Activated CD4-positive, alpha-beta memory T cell treated with anti-CD3 and anti-CD28 coated beads, Interleukin-2, amount 10 ng/mL, durations not matched to agents 7 days and 5 days (primary cell): ENCODE measurements at places on chromosomes 1 and 21. TPM values are rescaled to one million over a fixed set of nuclear protein-coding genes. Genes with fewer than 3 reads are reported as not detected.
A peak's percentile ranks its signal among the peaks of the same experiment; 100 is the strongest.

DNA sequence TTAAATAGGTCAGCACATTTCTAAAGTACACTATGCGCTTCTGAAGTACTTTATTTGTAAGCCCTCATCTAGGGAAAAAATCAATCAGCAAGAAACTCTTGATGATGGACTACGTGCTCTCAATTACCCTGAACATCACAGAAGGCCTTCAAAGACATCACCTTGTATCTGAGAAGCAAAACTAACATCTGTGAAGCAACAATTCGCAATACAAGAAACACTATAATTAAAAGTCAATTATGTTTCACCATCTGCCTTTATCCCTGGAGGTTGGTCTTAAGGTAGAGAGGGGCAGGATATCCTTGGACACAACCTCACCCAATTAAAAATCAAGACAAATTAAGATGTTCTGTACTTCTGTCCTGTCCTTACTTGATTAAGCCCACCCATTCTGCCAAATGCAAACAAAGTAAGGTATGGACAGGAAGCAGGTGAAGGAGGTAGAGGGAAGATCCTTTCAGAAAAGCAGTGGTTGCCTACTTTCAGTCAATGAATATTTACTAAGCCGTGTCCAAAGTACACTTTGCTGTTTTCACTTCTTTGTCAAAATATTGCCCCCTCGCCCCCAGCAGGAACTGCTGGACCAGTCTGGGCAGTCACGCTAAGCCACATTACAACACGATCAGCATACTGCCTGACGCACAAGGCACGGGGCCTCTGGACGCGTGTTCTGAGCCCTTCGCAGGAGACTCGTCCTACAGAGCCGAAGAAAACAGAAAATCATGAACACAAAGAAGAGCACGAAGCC is 887 bp downstream of the SLC19A2 start:
- H3K4me1 ChIP-seq: peaks cover 53% of the 10 kb centered on the region
- H3K36me3 ChIP-seq: peaks cover 3% of the 10 kb centered on the region
- peak overlapping the region; percentile 88 for H3K4me3 ChIP-seq
- DNase-seq: peak; percentile 47
- no peaks in the 10 kb centered on the region for H3K27me3 ChIP-seq

DNA sequence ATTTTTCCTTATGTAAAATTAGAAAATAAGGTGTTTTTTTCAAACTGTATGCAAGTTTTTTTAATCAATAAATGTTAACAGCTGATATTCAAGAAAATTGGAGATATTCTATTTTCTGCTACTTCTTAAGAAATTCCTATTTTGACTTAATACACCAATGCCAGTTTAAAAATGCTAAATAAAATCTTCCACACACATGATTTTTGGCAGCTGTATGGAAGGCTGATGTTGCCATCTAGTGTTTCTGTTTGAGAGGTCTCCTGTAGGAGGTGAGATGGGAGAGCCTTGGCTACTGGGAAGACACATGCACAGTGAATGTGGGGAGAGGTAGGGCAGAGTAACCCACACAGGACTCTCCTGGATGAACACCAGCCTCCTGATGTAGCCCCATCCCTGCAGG is 29.2 kb upstream of the OR2B11 start:
- no peaks in the 10 kb centered on the region for H3K4me1 ChIP-seq
- H3K4me3 ChIP-seq: no peak overlapping the region
- DNase-seq: peak; percentile 23
- H3K27me3 ChIP-seq: peaks cover 8% of the 10 kb centered on the region

- H3K4me3 ChIP-seq: no peak overlapping the region
- H3K36me3 ChIP-seq: no peaks in the 10 kb centered on the region
- no peaks in the 10 kb centered on the region for H3K4me1 ChIP-seq
Measured at GRCh38 chr1:176801514-176802020, 338.6 kb downstream of the PAPPA2 start.

Gene SLC22A15
- total RNA-seq: 1.2 TPM

Gene TMOD4
- total RNA-seq: 1.5 TPM

Gene PADI3
- not detected for total RNA-seq

DNA sequence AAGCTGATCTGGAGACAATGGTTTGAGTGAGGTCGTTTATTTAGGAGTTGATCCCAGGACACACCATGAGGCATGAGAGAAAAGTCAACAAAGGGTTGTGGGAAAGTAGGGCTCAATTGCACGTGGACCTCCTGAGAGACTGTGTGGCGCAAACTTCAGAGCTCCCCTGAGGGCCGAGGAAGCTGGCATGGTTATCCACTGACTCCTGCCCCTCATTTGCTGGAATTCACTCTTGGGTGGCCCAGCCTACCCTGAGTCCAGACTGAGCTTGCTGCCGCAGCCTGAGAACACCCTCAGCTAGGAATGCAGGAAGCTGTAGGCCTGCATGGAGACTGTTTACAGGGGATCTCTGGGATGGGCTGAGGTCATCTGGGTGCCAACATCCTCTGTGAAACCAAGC is 301.0 kb downstream of the RWDD3 start:
- H3K4me1 ChIP-seq: no peaks in the 10 kb centered on the region
- DNase-seq: no peak
- H3K27me3 ChIP-seq: no peaks in the 10 kb centered on the region
- H3K4me3 ChIP-seq: no peak overlapping the region
- no peak overlapping the region for H3K27ac ChIP-seq

GRCh38 chr21:31566064-31566463 is 93.4 kb upstream of the SOD1 start:
- H3K36me3 ChIP-seq: no peaks in the 10 kb centered on the region
- no peak overlapping the region for H3K27ac ChIP-seq
- H3K4me3 ChIP-seq: no peak overlapping the region
- peaks cover 1% of the 10 kb centered on the region for H3K27me3 ChIP-seq
- no peak for DNase-seq

Gene RYR2
- total RNA-seq: 0.05 TPM

- H3K27ac ChIP-seq: no peak overlapping the region
- DNase-seq: no peak
- H3K4me1 ChIP-seq: no peaks in the 10 kb centered on the region
Measured at GRCh38 chr1:215844266-215844665, 277.2 kb downstream of the KCTD3 start.

DNA sequence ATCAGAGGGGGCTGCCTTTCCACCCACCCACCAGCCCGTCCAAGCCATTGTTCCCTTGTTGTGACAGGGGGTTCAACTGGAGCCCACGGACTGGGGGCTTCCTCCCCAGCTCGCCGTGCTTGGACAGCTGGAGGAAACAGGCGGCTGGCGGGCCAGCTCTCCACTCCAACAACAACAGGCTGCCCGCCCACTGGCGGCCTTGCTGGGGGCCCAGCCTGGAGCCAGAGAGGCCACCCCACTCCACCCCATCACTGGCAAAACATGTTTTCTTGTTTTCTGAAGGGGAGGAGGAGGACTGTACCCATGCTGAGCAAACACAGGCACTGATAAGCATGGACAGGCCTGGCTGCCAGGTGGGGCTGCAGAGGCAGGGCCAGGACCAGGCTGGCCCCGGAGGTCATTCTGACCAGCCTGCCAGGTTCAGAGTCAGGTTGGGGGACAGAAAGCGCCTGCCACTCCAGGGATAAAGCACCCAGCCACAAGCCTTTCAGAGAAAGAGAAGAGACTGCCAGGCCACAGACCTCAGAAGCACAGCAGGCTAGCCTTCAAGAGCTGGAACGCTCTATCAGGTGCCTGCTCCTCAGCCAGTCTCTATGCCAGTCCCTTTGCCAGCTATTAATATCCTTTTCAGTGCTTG is 32.8 kb downstream of the GJA4 start:
- no peak overlapping the region for H3K27ac ChIP-seq
- H3K4me3 ChIP-seq: no peak overlapping the region
- no peaks in the 10 kb centered on the region for H3K27me3 ChIP-seq
- no peaks in the 10 kb centered on the region for H3K4me1 ChIP-seq
- no peak for DNase-seq

GRCh38 chr1:201419746-201420607 is 1.6 kb downstream of the TNNI1 start:
- H3K27ac ChIP-seq: no peak overlapping the region
- no peak overlapping the region for H3K4me3 ChIP-seq
- H3K36me3 ChIP-seq: no peaks in the 10 kb centered on the region
- no peak for DNase-seq
